T-helper 17 cell (primary cell): ENCODE measurements at places on chromosomes 5 and 9.

GRCh38 chr5:99035942-99036341 is 107.1 kb upstream of the CHD1 start:
- no peak for DNase-seq
- H3K36me3 ChIP-seq, result peaks cover 10% of the 10 kb centered on the region
- H3K27ac ChIP-seq, result no peak overlapping the region
- H3K4me1 ChIP-seq, result peaks cover 28% of the 10 kb centered on the region

DNA sequence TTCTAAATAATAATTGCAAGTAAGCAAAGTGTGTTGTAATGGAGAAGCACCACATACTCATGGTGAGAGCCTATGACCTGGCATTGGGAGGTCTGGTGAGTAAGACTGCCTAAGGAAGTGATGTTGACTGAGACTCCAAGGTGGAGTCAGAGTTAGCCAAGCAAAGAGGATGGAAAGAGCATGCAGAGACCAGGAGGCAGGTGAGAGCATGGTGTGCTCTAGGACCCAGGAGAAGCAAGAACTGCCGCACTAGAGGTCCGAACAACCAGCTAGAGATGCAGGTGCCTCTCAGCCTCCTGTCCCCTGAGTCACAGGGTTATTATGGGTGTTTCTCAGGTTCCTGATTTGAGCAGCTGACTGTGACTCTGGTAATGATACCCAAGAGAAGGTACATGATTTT is 27.3 kb downstream of the ANP32B start:
- peak overlapping the region; percentile 94 for H3K27ac ChIP-seq
- no peaks in the 10 kb centered on the region for H3K27me3 ChIP-seq
- peaks cover 9% of the 10 kb centered on the region for H3K4me1 ChIP-seq
- H3K36me3 ChIP-seq, result peaks cover 12% of the 10 kb centered on the region

DNA sequence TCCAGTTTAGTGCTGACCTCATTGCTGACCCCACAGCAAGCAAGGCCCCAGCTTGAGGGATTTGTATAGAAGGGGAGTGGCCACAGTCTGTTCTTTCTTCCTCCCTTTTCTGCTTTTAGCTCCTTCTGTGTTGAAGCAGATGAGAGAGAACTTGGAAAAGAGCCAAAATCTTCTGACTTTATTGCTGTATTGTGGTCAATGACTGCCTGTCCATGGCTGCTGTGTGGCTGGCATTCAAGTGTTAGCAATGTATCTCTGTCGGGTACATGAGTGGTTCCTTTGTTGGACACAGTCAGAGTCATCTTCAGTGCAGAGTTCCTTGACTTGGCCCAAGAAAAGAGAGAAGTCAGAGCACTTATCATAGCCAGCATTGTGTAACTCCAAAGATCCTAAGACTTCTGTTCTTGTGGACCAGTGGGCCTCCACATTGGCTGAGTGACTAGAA is 154.1 kb downstream of the LRRC70 start:
- H3K27ac ChIP-seq, result no peak overlapping the region
- DNase-seq, result no peak
- peaks cover 2% of the 10 kb centered on the region for H3K36me3 ChIP-seq
- no peak overlapping the region for H3K4me3 ChIP-seq

DNA sequence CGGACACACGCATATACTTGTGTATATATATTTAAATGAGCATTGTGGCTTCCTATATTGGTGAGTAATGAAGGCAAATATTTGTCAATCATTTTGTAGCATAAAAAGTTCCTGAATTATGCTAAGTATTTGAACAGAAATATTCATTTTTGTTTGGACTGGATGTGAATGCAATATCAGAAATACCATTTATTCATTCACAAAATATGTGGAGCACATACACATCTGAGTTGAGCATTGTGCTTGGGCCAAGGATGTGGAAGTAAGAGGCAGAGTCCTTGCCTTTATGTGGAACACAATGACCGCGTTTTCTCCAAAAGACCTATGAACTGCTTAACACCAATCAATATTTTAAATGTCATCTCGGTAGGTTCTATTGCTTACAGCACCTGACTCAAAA is 1086.5 kb downstream of the NR2F1-AS1 start:
- H3K27ac ChIP-seq, result no peak overlapping the region
- H3K36me3 ChIP-seq, result no peaks in the 10 kb centered on the region
- H3K4me3 ChIP-seq, result no peak overlapping the region

DNA sequence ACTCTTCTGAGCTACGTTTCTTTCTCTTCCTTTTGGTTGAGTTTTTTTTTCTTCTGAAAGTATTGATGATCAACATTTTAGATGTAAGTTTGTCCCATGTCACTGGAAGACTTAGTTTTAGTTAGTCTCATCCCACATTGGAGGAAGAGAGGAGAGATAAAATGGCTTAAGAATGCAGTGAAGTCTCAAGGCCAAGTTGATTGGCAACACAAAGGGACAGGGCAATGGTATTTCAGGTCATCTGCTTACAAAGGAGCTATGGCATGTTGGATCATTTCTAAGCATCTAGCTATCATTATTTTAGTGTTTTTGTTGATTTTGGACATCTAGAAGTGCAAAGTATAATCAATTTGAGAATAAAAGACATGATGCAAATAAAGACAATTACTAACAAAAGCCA is 58.6 kb downstream of the CDKN2A start:
- H3K4me3 ChIP-seq, result no peak overlapping the region
- H3K27me3 ChIP-seq, result peaks cover 4% of the 10 kb centered on the region
- H3K4me1 ChIP-seq, result no peaks in the 10 kb centered on the region
- no peak overlapping the region for H3K27ac ChIP-seq
- H3K36me3 ChIP-seq, result peaks cover 3% of the 10 kb centered on the region

- no peak overlapping the region for H3K4me3 ChIP-seq
- DNase-seq, result no peak
- H3K27ac ChIP-seq, result peak overlapping the region; percentile 11
- H3K27me3 ChIP-seq, result no peaks in the 10 kb centered on the region
- peaks cover 20% of the 10 kb centered on the region for H3K4me1 ChIP-seq
Observed at GRCh38 chr9:89313842-89314241, 2.8 kb downstream of the CKS2 start.

DNA sequence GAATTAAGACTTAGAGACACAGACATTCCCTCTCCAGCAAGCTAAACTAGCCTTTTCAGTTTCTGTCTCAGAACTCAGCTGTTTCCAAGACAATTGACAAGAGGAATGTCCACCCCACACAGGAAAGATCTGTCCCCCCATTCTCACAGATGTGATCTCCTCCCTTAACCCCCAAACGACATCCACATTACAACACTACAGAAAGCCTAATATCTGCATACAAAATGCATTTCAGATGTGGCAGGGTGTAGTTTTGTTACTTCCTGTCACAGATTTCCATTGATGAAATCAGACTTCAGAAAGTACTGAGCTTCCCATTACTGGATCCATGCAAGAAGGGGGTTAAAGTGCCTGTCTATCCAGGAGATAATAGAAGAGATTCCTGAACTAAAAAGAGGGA is 2.9 kb upstream of the ARSI start:
- peaks cover 46% of the 10 kb centered on the region for H3K27me3 ChIP-seq
- no peak for DNase-seq
- peaks cover 11% of the 10 kb centered on the region for H3K4me1 ChIP-seq
- H3K4me3 ChIP-seq, result peak overlapping the region; percentile 47

DNA sequence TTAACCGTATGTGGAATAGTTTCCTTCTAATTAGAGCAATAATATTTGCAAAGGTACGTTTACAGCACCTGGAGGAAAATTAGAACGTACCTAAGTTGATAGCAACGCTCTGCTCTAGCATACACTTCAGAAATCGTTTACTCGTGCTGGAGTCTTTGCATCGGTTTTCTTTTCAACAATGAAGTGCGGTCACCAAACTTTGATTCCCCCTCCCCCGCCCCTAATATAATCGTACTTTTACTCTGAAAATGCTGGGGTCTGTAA is 506 bp downstream of the ADAMTS19 start:
- no peak for DNase-seq
- peaks cover 5% of the 10 kb centered on the region for H3K4me1 ChIP-seq
- H3K4me3 ChIP-seq, result peak overlapping the region; percentile 54
- peaks cover 2% of the 10 kb centered on the region for H3K36me3 ChIP-seq

GRCh38 chr9:124513376-124513994 is 6.3 kb upstream of the NR5A1 start:
- no peak overlapping the region for H3K4me3 ChIP-seq
- H3K27ac ChIP-seq, result no peak overlapping the region
- no peak for DNase-seq

DNA sequence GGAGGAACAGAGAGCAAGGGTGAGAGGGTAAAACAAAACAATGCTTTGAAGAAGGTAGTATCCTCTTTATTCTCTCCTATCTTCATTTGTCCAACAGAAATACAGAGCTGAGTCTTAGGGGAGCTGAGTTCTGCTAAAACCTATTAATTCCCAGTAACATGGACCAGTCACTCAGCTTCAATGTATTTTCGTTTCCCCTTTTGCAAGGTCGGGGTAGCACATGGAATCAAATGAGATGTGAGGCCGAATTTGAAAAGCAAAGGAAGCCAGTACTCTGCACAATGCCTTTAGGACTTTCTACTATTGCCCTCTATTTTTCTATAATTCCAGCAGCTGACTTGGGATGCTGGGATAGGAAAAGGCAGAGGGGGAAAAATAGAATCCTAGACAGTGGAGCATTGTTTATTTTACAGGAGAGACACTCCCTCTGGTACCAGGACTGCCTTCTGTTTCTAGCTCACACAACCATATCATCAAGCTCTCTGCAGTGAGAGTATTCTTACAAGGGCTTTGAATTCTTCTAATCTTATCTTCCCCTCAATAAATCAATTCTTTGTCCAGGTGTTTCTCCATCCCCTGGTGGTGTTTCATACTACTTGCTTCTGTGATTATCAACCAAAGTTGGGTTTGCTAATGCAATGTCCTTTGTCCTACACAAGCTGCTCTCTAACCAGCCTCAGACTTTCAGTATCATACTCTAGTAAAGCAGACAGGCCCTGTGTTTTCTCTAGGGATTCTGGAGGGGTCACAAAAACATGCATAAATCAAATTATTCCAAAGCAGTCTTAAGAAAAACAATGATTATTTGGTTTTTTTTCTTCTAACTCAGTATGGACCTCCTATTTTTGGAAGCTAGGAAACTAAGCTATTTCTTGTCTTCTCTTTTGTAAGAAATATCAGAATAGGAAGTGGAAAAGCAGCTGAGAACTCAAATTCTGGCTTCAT is 341.5 kb downstream of the OSTF1 start:
- H3K27ac ChIP-seq, result no peak overlapping the region
- peaks cover 2% of the 10 kb centered on the region for H3K36me3 ChIP-seq
- no peak overlapping the region for H3K4me3 ChIP-seq
- no peak for DNase-seq

GRCh38 chr9:130542038-130542437 is 37.3 kb upstream of the FUBP3 start:
- peaks cover 60% of the 10 kb centered on the region for H3K27me3 ChIP-seq

DNA sequence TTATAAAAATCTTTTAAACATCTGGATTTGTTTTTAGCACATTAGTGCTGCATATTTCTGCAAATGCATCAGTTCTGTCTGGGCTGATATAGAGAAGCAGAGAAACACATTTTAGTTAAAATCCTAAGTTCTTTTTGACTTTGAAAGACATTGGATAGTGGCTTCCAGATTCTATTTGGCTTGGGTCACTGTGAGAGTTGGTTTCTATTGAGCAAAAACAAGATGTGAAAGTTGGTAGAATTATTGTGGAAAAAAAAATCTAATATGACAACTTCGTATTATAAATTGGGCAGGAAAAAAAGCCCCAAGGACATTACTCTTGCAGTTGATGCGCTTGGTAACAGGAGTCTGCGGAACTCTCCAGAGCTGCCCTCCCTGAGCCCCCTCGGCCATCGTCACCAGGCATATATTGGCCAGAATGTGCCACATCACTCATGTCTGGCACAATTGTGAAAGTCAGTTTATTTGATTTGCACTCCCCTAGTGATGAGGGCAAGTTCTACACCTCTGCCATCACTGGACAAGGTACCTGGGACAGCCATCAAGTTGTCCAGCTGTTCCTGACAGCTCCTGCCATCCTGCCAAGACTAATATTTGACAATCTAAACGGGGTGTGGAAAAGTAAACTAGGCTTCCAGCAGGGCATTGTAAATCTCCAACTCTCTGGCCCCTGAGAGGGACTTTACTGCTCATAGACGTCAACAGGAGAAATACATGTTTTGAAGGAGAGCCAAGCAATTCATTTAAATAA is 334.5 kb downstream of the TENT4A start:
- H3K27me3 ChIP-seq, result no peaks in the 10 kb centered on the region
- H3K27ac ChIP-seq, result no peak overlapping the region
- no peak overlapping the region for H3K4me3 ChIP-seq
- DNase-seq, result no peak

GRCh38 chr9:95645992-95646391 is 129.2 kb upstream of the PTCH1 start:
- peaks cover 5% of the 10 kb centered on the region for H3K4me1 ChIP-seq
- no peak overlapping the region for H3K4me3 ChIP-seq
- no peaks in the 10 kb centered on the region for H3K27me3 ChIP-seq
- no peak overlapping the region for H3K27ac ChIP-seq
- H3K36me3 ChIP-seq, result no peaks in the 10 kb centered on the region
- DNase-seq, result no peak

GRCh38 chr9:107024193-107024592 is 161.2 kb downstream of the ZNF462 start:
- H3K4me1 ChIP-seq, result no peaks in the 10 kb centered on the region
- H3K36me3 ChIP-seq, result no peaks in the 10 kb centered on the region
- DNase-seq, result no peak
- no peaks in the 10 kb centered on the region for H3K27me3 ChIP-seq
- H3K27ac ChIP-seq, result no peak overlapping the region

- peaks cover 3% of the 10 kb centered on the region for H3K4me1 ChIP-seq
- no peaks in the 10 kb centered on the region for H3K27me3 ChIP-seq
- no peak overlapping the region for H3K4me3 ChIP-seq
- no peaks in the 10 kb centered on the region for H3K36me3 ChIP-seq
- H3K27ac ChIP-seq, result no peak overlapping the region
Observed at GRCh38 chr9:91094324-91095088, 267.2 kb downstream of the AUH start.

- no peaks in the 10 kb centered on the region for H3K4me1 ChIP-seq
- no peak overlapping the region for H3K4me3 ChIP-seq
Observed at GRCh38 chr5:142686968-142687367, 1.1 kb upstream of the FGF1 start.

GRCh38 chr5:110267714-110268113 is 458.8 kb downstream of the TMEM232 start:
- DNase-seq, result no peak
- H3K4me3 ChIP-seq, result no peak overlapping the region
- H3K36me3 ChIP-seq, result no peaks in the 10 kb centered on the region
- H3K4me1 ChIP-seq, result peaks cover 2% of the 10 kb centered on the region
- peaks cover 5% of the 10 kb centered on the region for H3K27me3 ChIP-seq

DNA sequence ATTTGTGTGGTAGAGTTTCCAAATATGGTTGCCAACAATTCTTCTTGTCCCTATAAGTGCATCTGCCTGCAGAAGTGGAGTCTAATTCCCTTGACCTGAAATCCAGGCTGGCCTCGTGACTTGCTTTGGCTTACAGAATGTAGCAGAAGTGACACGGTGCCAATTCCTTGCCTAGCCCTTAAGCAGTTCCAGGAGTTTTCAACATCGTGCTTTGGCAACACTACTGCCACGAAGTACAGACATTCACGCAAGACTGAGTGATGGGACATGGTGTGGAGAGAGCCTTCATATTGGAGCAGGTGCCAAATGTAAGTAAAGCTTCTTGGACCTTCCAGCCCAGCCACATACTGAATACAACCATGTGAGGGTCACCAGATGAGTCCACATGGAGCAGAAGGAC is 92.9 kb upstream of the NEK6 start:
- H3K4me1 ChIP-seq, result no peaks in the 10 kb centered on the region
- no peak overlapping the region for H3K4me3 ChIP-seq
- no peak for DNase-seq
- peaks cover 6% of the 10 kb centered on the region for H3K27me3 ChIP-seq
- no peak overlapping the region for H3K27ac ChIP-seq
- peaks cover 3% of the 10 kb centered on the region for H3K36me3 ChIP-seq

- H3K4me3 ChIP-seq, result no peak overlapping the region
- peaks cover 6% of the 10 kb centered on the region for H3K36me3 ChIP-seq
- no peaks in the 10 kb centered on the region for H3K4me1 ChIP-seq
- no peak overlapping the region for H3K27ac ChIP-seq
- DNase-seq, result no peak
- no peaks in the 10 kb centered on the region for H3K27me3 ChIP-seq
Observed at GRCh38 chr5:34755926-34756325, 83.0 kb upstream of the TTC23L start.
